ENCODE measurements at places on chromosomes 13 and 19.

GRCh38 chr13:42820451-42820850 is 39.1 kb downstream of the FAM216B start:
- no peak for DNase-seq

DNA sequence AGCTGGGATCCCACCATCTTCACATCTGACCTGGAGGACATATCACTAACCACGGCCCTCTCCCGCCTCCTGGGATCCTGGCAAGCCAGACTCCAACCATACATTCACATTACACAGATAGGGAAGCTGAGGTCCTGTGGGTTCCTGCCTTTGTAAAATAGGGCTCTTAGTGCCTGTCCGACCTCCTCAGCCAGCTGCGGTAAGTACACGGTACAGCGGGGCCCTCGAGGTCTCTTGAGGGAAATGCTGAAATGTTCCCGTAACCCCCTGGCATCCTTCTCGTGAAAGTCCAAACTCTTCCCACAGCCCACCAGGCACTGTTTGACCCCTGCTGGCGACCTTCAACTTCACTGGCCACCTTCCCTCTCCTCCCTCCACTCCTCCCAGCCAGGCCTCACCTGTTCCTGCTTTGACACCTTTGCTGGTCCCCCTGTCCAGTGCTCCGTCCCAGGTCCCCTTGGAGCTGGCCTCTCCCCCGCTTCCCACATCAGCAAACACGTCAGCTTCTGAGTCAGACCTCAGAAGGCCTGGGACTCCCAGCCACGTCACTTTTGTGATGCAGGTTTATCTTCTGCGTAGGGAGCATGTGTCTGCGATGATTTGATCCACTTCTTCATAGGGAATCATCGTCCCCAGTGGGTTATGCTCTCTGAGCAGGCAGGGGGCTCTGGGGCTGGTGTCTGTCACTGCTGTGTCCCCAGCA is 8.8 kb upstream of the GNG7 start:
- DNase-seq, result no peak

GRCh38 chr13:60701895-60702294 is 304.9 kb downstream of the TDRD3 start:
- no peak for DNase-seq

- DNase-seq, result no peak
These were observed 572.8 kb downstream of the PCDH9 start for GRCh38 chr13:66657165-66657881.

- DNase-seq, result no peak
These were observed 160.7 kb downstream of the RFC3 start for GRCh38 chr13:33978653-33979052.

- peak; percentile 21 for DNase-seq
These were observed 31.4 kb upstream of the MTIF3 start for GRCh38 chr13:27481766-27482165.

GRCh38 chr13:76790980-76791819 is 95.0 kb downstream of the KCTD12 start:
- no peak for DNase-seq

GRCh38 chr19:1992759-1993260 is 22.7 kb downstream of the BTBD2 start:
- DNase-seq, result no peak

GRCh38 chr19:3459089-3459881 is 21.0 kb downstream of the SMIM24 start:
- DNase-seq, result no peak

GRCh38 chr19:55867101-55867500 is 30.8 kb downstream of the NLRP4 start:
- DNase-seq, result no peak

DNA sequence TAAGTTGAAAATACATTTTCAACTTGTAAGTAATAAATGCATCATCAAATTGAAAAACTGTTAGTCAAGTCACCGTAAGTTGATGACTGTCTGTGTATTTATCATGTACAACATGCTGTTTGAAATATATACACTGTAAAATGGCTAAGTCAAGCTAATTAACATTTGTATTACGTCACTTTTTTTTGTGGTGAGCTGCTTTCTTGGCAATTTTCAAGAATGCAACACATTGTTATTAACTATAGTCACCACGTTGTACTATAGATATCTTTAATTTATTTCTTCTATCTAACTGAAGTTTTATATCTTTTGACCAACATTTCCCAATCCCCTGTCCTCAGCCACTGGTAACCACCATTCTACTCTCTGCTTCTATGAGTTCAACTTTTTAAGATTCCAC is 57.0 kb downstream of the RBM26 start:
- DNase-seq, result no peak

DNA sequence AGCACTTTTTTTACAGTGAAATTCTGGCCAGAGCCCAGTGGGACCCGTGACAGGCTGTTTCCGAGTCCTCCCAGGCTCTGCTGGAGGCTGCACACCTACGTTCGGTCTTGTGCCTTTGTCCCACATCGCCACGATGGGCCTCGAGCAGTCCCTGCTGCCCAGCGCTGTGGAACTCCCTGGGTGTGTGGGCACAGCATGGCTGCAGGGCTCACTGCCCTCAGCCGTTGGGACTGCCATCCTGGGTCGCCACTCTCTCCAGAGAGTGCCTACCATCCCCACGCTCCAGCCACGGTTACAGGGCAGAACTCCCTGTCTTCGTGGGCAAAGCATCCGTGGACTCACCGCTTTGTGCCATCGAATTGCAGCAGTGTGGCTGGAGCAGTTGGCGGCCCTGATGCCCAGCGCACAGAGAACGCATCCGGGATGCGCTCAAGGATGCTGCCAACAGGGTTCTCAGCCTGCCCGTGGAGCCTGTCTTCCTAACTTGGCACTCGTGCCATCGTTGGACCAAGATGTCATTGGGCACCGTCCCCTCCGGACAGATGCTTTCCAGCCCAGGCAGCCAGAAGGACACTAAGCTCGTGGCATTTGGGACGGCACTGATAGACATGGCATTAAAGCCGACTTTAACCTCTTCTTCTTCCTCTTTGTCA is 85.0 kb upstream of the ARHGEF7 start:
- DNase-seq, result no peak

DNA sequence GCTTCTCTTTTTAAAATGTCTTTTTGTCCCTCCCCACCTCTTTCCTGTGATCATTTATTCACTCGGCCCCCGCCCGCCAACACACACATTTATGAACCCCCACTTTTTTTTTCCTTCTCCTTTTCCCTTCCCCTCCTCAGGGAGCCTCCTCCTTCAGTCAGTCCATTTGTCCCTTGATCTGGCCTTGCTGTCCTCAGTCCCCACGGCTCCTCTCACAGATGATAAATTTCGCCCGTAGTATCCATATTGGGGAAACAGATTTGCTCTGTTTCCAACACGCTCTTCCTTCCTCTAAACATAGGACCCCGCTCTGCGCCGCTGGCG is 2.0 kb downstream of the GSX1 start:
- DNase-seq, result no peak

GRCh38 chr13:113125506-113126264 is 3.1 kb downstream of the F10 start:
- no peak for DNase-seq

- no peak for DNase-seq
These were observed 177.4 kb upstream of the UBL3 start for GRCh38 chr13:30027569-30028455.

DNA sequence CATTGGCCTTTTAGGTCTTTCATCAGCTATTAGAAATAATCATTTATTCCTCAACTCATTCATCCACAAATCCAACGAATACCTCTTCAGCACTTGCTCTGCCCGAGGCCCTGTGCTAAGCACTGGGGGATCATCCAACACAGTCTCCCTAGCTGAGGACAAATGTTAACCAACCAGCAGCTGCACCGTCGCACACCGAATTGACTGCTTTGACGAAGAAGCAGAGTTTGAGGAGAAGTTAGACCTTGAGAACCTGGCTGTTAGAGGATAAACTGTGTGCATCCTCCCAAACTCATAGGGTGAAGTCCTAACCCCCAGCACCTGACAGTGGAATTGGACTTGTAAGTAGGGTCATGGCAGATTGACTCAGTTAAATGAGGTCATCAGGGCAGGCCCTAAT is 170.9 kb downstream of the USP12 start:
- DNase-seq, result no peak

DNA sequence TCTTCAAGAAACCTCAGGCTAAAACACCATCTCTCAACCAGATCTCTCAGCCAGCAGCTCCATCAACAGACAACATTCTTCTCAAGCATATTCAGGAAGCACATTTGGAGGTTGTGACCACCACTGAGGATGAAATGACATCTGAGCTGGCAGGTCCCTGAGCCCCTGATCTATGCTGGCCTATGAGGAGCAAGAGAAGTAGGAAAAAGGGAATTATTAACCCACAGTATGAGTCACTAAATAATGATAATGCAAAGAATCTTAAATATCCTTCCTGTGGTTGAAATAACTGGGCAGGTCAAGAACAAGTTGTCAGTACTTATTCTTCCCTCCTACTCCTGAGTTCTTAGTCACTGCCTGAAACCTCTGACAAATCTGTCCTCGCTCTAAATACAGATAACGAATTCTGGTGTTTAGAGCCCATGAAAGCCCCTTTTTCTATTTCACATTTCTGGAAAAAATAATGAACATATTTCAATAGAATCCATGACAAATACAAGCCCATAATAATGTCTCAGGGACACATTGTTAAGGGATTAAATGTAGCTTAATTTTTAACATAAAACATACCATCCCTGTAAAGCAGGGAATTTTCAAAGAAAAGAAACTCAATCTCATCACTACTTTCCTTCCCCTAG is 225.8 kb upstream of the IRS2 start:
- no peak for DNase-seq

DNA sequence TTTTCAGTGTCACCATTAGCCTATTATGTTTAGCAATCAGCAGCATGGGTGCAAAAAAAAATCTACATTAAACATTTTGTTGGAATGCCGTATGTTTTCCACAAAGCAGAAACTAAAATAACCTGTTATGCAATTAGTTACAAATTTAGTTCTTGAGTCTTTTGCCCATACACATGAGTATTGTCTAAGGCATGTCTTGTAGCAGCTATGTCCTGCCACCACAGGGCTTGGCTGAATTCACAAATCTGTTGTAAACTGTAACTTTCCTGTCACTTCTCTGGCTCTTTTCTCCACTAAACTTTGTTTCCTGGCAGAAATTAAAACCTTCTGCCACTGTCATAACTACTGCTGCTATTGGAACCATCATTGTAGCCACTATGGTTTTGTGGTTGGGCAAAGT is 277.9 kb upstream of the SPRY2 start:
- DNase-seq, result no peak

DNA sequence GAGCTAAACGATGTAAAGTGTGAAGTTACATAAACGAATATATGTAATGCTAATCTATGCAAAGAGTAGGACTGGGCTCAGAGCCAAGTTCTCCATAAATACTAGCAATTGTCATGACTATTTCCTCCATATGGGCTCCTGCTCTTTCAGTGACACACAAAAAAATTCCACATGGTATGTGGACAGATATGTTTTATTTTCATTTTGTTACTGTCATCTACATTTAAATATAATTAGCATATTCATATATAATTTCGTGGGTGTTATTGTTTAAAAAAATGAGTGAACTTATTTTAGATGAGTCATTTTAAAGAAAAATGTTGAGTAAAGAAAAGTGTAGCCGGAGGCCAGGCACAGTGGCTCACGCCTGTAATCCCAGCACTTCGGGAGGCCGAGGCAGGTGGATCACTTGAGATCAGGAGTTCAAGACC is 5.0 kb upstream of the IGSF23 start:
- no peak for DNase-seq

DNA sequence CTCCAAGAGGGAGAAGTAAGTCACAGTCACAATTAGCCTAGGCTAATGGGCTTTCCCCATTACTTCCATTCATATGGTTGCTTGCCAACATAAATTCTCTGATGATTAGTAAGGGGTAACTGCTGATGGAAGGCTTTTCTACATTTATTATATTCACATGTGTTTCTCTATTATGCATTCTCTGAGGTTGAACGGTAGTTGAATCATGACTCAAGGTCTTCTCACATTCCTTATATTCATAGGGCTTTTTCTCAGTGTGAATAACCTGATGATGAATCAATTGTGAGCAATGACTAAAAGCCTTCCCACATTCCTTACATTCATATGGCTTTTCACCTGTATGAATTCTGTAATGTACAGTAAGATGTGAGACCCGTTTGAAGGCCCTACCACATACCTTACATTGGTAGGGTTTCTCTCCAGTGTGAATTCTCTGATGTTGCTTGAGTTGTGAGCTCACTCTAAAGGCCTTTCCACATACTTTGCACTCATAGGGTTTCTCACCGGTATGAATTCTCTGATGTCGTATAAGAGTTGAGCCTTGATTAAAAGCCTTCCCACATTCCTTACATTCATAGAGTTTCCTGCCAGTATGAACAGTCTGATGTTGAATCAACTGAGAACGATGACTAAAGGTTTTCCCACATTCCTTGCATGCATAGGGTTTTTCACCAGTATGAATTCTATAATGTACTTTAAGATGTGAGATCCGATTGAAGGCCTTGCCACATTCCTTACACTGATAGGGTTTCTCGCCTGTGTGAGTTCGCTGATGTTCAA is 9.3 kb downstream of the ZNF582 start:
- no peak for DNase-seq

- no peak for DNase-seq
These were observed 194.4 kb downstream of the GGACT start for GRCh38 chr13:100394005-100394695.

GRCh38 chr13:48629277-48629676 is 24.5 kb upstream of the CYSLTR2 start:
- no peak for DNase-seq

GRCh38 chr19:750640-751423 is at the start of gene MISP:
Gene MISP (plus strand): TSS chr19:751112. CDS start chr19:756947, 5,835 bp downstream.
- no peak for DNase-seq

DNA sequence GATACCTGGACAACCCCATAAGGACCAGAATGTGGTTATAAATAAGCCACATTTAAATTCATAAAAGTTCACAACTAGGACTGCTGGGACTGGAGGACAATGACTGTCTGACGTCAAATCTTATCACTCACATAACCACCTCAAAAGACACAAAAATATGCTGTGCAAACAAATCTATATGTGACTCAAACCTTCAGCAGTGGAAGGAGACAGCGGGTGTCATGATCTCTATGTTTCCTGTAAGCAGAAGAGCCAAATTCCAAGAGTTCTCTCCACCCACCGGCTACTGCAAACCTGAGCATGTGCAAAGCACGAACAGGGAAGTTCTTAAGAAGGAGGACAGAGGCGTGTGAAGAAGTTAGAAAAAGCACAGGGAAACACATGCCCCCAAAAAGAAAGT is 113.2 kb downstream of the MYCBP2 start:
- no peak for DNase-seq

- no peak for DNase-seq
These were observed 59.7 kb upstream of the TRPC4 start for GRCh38 chr13:37929308-37929707.

DNA sequence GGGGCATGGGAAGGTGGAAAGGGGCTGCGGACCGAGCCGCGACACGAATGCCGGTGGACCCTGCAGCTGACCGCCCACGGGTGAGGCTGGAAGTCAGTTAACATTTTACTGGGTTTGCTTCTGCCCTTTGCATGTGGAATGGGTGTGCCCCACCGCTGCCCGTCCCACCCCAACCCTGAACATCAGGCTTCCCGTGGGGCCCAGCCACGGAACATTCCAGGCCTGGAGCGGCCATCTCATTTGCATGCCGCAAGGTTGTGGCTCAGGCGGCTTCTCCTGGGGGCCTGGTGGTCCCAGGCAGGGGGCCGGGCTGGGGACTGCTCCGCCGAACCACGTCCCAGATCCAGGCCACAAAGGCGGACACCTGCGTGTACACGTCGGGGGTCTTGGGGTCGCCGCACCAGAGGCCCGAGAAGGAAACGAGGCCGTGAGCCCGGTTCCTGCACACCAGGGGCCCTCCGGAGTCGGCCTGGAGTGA is 9.3 kb downstream of the FSTL3 start:
- no peak for DNase-seq

GRCh38 chr13:100564444-100565223 is 24.0 kb downstream of the GGACT start:
- DNase-seq, result no peak

GRCh38 chr13:51045451-51045850 is 65.6 kb downstream of the C13orf42 start:
- DNase-seq, result no peak

Measured in CD4-positive, alpha-beta T cell treated with Interferon alpha-2 for 1 hour (primary cell).